ENCODE measurements at places on chromosomes 5 and 9.
A peak's percentile ranks its signal among the peaks of the same experiment; 100 is the strongest.

DNA sequence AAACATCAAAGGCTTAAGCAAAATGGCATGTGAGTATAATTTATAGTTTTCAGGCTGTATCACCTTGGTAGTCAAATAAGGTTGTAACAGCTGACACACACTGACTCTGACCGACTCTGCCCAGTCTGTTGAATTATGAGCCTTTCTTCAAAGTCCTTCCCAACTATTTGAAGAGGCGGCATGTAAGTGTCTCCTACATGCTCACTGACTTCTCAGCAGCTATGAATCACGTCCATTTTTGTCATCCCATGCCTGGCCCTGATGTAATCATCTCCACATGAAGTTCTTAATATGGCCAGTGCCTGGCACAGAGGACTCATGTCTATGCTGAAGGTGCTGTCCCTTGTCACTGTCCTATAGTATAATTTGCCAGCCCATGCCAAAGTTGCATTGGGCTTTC, 5.1 kb upstream of the PTBP3 start:
- DNase-seq, result no peak

GRCh38 chr9:106718936-106719335, 144.0 kb upstream of the ZNF462 start:
- no peak for DNase-seq

GRCh38 chr5:118953652-118954005, 34.7 kb downstream of the DTWD2 start:
- no peak for DNase-seq

DNA sequence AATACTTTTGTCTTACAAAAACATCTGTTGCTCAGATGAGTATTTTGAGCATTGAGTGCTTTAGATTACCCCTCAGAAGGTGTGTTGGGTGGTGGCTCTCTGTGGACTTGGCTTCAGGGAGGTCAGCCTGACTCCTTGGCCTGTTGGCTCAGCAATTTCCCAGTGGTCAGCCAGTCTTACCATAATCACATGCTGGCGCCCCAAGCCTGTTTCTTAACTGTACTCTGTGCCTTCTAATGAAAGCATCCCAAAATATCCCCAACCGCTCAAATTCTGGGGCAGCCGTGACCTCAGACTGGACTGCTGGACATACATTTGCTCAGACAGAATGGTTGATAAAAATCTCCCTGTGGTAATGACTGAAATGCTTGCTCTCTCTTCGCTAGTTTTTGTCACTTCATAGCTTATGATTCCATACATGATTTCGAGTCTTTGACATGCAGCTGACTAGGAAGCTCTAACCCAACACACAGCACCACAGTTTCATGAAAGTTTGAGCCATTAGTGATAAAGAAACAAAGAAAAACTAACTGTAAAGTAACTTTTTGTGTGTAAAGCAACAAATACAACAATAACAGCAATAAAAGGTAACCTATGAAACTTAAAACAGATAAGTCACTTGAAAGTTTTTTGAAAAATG, 562.2 kb upstream of the MEF2C start:
- no peak for DNase-seq

- DNase-seq, result no peak
These were observed 15.3 kb downstream of the GPR21 start for GRCh38 chr9:123048748-123049147.

DNA sequence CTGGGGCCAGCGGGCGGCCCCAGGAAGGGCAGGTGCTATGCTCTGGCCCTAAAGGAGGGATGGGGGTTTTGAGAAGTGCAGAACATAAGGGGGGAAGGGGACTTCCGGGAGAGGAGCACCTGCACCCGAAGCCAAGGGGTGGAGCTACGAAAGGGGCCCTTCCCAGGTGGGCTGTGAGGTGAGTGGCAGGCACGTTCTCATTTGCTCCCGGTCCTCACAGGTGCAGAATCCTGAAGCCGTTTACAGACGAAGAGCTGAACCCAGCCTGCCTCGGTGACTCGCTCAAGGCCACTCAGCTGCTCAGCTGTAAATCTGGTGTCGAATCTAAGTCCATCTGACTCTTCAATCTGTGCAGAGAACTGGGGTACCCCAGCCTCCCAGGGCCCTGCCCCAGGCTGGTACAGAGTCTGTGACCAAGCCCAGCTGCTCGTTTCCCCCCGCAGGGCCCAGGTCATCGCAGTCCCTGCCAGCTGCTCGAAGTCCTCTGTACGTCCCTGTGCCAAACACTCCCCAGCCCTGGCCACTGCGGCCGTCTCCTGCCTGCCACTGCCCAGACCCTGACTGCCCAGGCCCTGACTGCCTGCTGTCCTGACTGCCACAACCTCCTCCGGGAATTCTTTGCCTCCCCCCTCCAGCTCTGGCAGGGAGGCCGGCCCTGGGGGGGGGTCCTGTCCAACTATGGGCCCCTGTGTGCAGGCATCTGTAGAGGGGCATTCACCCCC, 53.8 kb upstream of the RXRA start:
- no peak for DNase-seq

- no peak for DNase-seq
These were observed 41.4 kb downstream of the CDC42SE2 start for GRCh38 chr5:131305138-131305689.

GRCh38 chr9:33068991-33069390, 7.5 kb downstream of the SMU1 start:
- DNase-seq, result no peak

- no peak for DNase-seq
These were observed 40.0 kb downstream of the EXOC3 start for GRCh38 chr5:483011-483410.

- no peak for DNase-seq
These were observed 61.3 kb upstream of the LRRTM2 start for GRCh38 chr5:138936225-138936967.

DNA sequence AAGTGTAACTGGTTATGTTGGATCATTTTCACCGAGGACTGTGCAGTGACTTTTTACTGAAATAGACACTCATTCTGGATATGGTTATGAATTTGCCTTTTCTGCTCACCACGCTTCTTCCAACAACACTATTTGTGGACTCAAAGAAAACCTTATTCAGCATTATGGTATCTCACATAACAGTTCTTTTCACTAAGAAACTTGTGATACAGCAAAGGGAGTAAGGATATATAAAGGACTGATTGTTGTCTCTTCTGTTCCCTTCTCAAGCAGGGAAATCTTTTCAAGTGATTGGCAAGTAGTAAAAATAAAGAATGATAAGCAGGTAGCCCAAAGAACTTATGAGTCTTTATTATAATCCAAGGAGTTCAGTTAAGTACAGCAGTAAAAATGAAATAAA, 131.5 kb upstream of the SV2C start:
- no peak for DNase-seq

GRCh38 chr5:33167541-33167940, 273.2 kb upstream of the TARS1 start:
- no peak for DNase-seq

GRCh38 chr5:143001764-143002351, 231.7 kb downstream of the ARHGAP26 start:
- DNase-seq, result no peak

DNA sequence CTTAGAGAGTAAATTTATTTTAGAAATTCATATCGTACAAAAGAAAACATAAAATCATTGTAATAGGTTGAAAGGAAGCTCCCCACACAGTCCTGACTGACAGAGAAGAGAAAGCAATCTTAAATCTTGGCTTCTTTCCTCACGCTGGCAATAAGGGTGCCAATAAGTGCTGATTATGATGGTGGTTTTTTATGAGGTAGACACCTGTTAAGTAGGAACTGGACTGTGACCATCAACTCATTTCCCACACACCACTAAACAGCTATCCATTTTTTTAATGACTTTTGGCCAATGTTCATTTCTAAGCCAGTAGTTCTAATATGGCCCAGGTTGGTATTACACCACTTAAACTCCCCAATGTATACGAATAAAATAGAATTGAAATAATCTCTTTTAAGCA, 893.5 kb upstream of the NUDT12 start:
- no peak for DNase-seq

GRCh38 chr5:100731768-100732167, 171.3 kb downstream of the ST8SIA4 start:
- DNase-seq, result peak; percentile 57

GRCh38 chr5:92652756-92653155, 928.3 kb downstream of the NR2F1-AS1 start:
- DNase-seq, result no peak

DNA sequence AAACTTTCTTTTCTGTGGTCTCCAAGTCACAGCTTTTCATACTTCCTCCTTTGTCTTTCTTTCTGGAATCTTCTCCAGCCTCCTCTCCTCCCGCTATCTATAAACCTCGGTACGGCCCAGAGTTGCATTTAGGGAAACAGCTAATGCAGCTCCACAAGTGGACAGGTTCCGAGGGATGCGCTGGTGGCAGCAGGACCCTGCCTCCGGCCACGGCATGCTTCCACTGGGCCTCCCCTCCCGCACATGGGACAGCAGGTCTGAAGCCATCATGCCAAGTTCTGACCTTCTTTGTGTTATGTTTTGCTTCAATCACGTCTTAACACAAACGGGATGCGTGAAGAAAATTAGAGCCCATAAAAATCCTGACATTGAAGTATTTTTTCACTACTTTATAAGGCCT, 136.9 kb downstream of the IRX2 start:
- DNase-seq, result no peak

GRCh38 chr5:142421228-142421617, 96.4 kb upstream of the SPRY4 start:
- DNase-seq, result no peak

GRCh38 chr9:535356-535755, 306.1 kb upstream of the DMRT1 start:
- DNase-seq, result no peak

- DNase-seq, result peak; percentile 91
These were observed 787 bp upstream of the ANKHD1 start for GRCh38 chr5:140400730-140401361.

DNA sequence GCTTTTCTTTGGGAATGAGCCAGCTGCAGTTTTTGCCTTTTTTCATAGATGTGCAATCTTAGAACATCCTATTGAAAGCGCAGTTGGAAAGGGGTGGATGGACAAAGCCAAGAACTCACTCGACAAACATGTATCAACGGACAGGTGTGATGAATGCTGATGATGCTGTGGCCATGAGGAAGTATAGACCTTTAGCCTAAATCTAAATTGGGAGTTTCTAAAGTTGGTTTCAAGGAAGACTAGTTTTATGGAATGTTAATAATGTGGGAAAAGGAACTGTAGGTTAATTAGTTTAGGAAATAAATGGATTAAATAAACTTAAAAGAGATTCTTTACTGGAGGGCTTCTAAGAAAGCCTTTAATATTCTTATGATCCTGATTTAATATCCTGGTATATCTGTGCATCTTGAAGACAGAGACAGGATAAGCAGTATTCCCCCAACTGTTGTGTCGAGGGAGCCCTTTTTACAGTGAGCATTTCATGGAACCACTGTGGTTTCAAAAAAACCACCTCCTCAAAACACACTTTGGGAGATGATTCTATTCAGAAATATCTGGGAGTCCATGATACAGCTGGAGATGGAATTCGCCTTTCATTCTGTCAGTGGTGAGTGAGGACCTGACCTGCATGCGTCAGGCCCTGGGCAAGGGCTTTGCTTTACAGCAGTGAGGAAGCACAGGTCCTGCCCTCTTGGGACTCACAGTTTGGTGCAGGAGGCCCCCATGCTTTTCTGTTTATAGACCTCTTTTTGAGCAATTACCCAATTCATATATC, 82.6 kb downstream of the AOPEP start:
- no peak for DNase-seq

DNA sequence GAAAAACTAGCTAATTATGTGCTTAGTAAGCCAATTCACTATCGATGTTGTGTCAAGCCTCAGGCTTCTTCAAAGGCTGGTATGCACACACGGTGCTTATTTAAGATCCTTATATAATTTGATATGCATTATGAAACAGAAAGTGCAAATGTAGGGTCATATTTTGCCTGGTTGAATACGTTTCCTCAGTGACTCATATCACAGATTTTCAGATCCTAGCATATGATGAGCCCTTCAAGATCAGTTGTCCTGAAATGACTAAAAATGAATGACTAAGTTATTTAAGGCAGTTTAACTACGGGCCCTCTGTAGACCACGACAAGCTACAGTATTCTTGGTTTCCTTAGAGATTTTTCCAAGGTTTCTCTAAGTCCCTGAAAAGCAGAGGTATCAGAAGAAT, 778.3 kb downstream of the PRELID2 start:
- DNase-seq, result peak; percentile 34

DNA sequence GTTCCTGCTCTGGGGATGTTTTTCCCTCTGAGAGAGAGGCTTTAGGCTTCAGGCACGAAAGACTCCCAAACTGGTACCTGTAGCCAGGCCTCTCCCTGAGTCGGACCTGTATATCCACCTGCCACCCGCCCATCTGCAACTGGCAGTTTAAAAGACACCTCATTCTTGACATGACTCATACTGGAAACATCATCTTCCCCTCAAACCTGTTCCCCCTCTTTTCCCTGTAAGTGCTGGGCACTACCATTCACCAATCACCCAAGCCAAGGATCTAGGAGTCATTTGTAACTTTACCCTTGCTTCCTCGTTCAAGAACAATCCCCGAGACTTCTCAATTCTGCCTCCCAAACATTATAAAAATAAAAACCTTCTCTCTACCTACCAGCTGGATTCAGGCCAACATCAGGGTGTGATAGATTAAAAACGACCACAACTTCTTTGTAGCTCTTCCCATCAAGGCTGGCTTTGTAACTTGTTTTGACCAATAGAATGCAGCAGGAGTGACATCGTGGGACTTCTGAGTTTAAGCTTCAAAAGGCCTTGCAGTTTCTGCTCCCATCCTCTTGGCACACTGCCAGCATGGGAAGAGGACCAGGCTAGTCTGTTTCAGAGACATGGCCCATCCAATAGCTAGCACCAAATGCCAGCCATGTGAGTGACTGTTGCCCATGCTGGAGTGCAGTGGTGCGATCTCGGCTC, 1.8 kb upstream of the WDR31 start:
- DNase-seq, result no peak

DNA sequence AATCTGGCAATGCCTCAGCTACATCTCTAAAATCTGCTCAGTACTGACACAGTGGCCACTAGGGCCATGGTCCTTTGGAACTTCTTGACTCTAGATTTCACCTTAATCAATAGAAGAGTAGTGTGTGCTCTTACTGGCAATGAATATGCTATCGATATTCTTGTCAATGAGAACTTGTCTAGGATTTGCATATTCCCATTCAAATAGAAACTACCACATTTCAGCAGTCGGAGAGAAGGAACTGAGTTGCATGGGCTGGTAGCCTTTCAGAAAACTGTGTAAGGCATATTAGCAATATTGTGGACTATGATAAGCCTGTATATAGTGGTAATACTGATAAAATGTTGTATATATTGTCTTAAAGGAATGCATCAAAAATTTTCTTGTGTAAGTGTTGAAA, 45.3 kb upstream of the NAA35 start:
- no peak for DNase-seq
